HFFc6 (cell line): ENCODE measurements at places on chromosomes 13 and 19. TPM values are rescaled to one million over a fixed set of nuclear protein-coding genes. Genes with fewer than 3 reads are reported as not detected.

The KLK15 gene
- not detected in 3 replicates for total RNA-seq

The PSG3 gene
- not detected in 2 replicates for total RNA-seq

The FXYD3 gene
- not detected in 3 replicates for total RNA-seq

- DNase-seq, result no peak
- no peak overlapping the region for H3K27ac ChIP-seq
- H3K36me3 ChIP-seq, result no peaks in the 10 kb centered on the region
- no peaks in the 10 kb centered on the region for H3K4me1 ChIP-seq
- peaks cover 5% of the 10 kb centered on the region for H3K27me3 ChIP-seq
Observed at GRCh38 chr13:102751886-102752285, 21.7 kb downstream of the TEX30 start.

GRCh38 chr13:38759390-38759789 lies 72.5 kb downstream of the FREM2 start:
- H3K27me3 ChIP-seq, result peaks cover 9% of the 10 kb centered on the region
- DNase-seq, result no peak
- no peak overlapping the region for H3K27ac ChIP-seq
- no peak overlapping the region for H3K4me3 ChIP-seq

DNA sequence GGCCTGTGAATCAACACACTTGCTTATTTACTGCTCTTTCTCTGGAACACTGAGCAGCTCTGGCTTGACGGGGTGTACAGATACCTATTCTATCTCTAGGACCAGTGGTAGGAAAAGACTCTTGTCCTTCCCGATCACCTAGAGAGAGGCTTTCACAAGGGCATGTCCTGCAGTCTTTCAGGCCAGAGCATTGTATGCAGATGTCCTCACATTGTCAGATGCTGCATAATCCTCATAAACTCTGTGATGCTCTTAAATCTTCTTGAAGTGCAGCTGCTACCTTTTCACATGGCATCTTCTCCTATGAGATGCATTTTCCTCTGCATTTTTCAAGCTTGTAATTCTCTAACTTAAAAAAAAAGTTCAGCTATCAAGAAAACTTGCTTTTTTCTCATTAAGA lies 369.4 kb downstream of the OLFM4 start:
- H3K4me1 ChIP-seq, result no peaks in the 10 kb centered on the region
- peaks cover 5% of the 10 kb centered on the region; the same call in 1 of the 2 replicates for H3K36me3 ChIP-seq
- no peaks in the 10 kb centered on the region for H3K27me3 ChIP-seq
- no peak overlapping the region for H3K4me3 ChIP-seq

- peaks cover 42% of the 10 kb centered on the region for H3K4me1 ChIP-seq
- H3K36me3 ChIP-seq, result no peaks in the 10 kb centered on the region
- no peaks in the 10 kb centered on the region for H3K27me3 ChIP-seq
- DNase-seq, result no peak
- peak overlapping the region; percentile 77 for H3K27ac ChIP-seq
- H3K4me3 ChIP-seq, result peak overlapping the region; percentile 38
Observed at GRCh38 chr13:34207872-34208271, 389.9 kb downstream of the RFC3 start.

- peak overlapping the region; percentile 100 for H3K27ac ChIP-seq
- peak; percentile 68 for DNase-seq
- peak overlapping the region; percentile 95 for H3K4me3 ChIP-seq
Observed at GRCh38 chr19:12669270-12670158, 2.9 kb downstream of the WDR83 start.

DNA sequence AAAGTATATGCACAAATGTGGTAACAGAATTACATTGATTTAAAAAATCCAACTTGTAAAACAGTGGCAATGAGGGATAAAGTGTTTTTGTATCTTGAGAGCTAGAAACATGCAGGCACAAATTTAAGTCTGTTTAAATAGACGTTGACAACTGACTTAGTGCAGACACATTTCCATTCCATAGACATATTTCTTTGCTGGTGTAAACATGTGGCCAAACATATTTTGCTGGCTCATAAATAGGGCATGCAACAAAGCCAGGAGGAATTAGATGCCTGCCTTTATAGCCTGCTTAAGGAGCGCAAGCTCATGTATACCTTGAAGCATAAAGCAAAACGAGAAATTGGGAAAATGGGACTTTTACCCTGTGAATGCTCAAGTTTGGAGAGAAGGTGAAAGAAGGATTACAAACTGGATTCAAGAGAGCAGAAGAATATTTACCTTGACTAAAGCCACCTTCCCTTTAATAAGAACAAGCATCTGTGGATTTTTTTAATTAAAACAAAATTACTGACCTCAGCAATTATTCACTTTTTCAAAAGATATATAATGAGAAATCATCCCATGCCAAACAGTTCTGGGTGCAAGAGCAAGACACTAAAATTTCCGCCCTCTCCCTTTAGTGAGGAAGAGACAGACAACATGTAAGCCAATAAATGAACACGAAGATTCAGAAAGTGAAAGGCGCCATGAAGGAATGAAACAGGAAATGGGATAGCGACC lies 71.0 kb downstream of the DCT start:
- H3K27me3 ChIP-seq, result no peaks in the 10 kb centered on the region
- H3K4me3 ChIP-seq, result no peak overlapping the region
- no peak for DNase-seq
- no peak overlapping the region for H3K27ac ChIP-seq
- no peaks in the 10 kb centered on the region for H3K4me1 ChIP-seq
